ENCODE measurements at places on chromosomes 2 and 18.

DNA sequence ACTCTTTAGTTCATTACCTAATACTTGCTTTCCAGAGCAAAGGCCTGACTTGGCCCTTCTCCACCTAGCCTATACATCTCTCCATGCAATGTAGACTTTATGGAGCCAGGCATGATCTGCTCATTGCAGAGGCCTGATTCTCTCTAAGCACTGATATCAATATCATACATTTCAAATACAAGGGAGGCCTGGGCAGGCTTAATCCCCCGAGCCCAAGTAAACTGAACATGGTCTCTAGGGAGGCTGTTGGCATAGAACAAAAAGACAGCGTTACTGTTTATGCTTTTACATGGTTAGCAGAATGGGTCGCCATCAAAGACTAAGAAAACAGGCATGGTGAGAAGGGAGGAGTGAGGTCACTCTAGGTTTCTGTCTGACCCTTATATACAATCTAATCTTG lies 695.1 kb downstream of the ZEB2 start:
- no peak for DNase-seq

DNA sequence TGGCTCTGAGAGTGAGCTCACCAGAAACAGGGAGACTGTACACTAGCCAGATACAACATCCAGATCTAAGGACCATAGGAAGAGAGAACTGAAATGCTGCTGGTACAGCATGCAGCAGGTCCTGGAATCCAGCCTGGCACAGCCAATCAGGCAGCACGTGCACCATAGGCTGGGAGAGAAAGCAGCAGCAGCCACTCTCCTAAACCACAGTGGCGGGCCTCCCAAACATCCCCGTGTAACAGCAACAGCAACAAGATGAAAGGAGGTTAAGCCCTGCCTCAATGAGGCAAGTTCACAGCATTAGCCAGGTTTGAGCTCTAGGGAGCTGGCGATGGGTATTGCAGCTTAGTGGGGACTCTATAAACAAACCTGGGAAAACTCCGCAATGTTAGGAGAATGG lies 192.0 kb downstream of the EPHA4 start:
- DNase-seq: no peak

DNA sequence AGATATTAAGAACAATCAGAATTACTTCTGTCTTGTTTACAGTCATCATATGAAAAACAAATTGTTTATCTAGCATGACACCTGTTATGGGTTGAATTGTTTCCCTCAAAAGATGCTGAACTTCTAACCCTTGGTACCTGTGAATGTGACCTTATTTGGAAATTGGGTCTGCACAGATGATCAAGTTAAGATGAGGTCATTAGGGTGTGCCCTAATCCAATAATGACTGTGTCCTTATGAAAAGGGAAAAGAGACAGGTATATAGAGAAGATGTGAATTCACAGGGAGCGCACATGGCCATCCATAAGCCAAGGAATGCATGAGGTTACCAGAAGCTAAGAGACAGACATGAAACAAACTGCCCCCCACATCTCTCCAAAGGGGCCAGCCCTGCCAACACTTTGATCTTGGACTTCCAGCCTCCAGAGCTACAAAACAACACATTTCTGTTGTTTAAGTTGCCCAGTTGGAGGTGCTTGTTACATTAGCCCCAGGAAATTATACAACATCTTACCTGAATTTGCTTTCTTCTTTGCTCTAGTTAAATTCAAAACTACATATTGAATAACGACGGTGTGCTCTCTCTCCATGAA lies 2.3 kb upstream of the HPCAL1 start:
- no peak for DNase-seq

DNA sequence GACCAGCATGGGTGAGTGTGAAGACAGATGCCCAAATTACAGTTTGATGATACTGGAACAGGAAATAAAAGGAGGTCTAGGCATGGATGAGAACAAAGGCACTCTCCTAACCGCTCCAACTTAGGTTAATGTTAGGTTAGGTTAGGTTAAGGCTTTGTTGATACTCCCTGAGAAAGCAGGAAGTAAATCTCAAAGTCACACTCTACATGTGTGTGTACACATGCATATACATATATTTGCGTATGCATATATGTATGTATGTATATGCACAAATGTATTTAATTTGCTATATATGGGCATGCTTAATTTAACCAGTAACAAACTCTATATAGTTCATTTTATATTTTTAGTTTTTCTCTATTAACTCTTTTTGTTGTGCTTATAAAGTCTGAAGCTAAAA lies 139.3 kb downstream of the UPP2 start:
- DNase-seq: no peak

GRCh38 chr2:216690853-216691741 lies 4.3 kb downstream of the IGFBP5 start:
- DNase-seq: no peak

- DNase-seq: no peak
Measured at GRCh38 chr18:24342347-24342746, 55.3 kb downstream of the OSBPL1A start.

DNA sequence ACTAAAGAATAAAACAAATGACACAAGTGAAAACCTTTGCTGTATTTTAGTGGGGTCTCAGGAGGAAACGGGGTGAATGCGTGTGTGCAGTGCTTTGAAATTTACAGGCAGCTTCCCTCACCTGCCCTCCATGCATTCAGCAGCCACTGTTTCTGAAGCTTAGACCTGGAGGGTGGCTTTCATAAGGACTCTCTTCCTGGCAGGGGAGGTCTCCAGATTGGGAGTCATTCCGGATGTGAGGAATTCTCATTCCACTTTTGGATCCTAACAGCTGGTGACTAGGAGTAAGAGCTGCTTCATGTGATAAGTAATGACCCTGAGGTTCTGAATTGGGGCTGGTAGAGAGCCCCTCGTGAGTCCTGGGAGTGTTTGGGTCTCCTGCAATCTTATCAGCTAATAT lies 192.5 kb downstream of the SH3BP4 start:
- no peak for DNase-seq

DNA sequence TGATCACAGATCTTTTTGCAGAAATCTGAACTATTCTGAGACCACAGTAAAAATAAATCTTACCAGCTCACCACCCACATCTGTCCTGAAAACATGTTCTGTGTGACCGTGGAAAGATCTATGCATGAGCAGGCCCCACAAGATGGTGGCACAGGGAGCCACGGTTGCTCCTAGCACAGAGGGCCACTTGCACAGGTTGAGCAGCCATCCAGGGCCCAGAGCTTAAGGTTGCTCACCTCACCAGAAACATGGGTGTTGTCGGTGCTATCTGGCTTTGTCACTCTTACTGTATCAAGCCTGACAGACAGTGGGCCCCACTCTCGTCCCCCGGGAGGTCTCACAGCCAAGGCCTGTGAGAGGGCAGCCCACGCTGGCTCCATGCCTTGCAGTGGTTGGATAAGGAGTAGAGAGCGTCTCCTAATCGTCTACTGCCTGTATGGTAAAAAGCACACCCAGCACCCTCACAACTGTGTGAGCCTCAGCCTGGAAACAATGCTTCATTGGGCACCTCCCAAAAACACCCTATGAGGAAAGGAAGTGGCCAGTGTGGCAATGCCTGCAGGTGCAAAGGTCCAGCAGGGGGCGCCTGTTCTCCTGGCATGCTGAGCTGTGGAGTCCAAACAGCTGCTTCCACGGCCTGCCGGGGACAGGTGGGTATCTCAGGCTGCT lies 19.6 kb downstream of the TUBB6 start:
- peak; percentile 27 for DNase-seq

DNA sequence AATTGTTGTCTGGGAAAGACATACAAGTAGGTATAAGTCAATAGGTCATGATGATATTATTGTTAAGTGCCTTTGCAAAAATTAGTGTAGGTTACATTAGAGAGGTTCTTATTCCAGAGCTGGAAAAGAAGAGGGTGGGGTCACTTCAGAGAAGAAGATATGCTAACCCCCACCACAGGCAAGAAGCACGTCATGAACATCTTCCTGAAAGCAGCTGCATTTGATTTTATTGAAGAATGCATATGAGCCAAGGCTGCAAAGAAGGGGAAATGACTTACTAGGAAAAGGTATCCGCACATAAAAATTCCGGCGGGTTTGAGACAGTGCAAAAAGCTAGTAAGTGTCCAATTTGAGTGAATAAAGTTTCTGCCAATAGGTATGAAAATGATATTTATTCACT lies 195.3 kb upstream of the CDH2 start:
- DNase-seq: no peak

DNA sequence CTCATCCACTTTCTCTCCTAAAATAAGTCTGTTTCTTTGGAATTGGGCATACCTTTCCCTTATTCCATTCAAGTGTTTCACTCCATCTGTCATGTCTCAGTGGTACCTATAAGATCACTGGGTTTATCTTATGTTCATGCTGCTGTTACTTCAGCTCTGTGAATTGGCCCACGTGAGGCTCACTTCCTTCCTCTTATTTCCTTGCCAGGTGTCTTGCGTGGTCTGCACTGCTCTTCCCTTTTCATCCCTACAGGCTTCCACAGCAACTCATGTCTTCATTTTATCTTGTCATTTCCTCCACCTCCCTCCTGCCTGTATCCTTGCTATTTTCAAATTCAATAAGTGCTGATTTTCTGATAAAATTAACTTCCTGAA lies 159.1 kb upstream of the ALPP start:
- DNase-seq: no peak

- DNase-seq: peak; percentile 27
Measured at GRCh38 chr2:227460070-227460485, 11.9 kb upstream of the AGFG1 start.

GRCh38 chr2:150485114-150485870 lies 2.2 kb downstream of the RND3 start:
- DNase-seq: no peak

DNA sequence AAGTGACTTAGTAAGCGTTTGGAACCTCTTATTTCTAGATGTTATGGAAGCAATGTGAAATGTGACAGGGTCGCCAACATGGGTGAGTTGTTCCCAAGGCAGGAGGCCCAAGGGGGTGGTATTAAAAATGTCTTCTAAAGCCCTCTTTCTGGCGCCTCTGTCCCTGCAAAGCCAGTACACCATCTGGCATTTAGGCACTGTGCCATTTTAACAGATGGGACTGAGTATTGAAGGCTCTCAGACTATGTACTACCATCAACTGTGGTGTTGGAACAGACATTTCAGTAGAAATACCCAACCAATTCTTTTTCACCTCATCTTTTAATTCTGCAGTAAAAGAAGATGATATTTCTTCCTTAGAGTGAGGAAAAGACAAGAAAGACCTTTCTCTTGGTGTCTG lies 384.5 kb upstream of the MMADHC start:
- no peak for DNase-seq

GRCh38 chr2:196607073-196607472 lies 32.4 kb upstream of the CCDC150 start:
- no peak for DNase-seq

GRCh38 chr2:206562375-206562774 lies 79.9 kb upstream of the FAM237A start:
- no peak for DNase-seq

DNA sequence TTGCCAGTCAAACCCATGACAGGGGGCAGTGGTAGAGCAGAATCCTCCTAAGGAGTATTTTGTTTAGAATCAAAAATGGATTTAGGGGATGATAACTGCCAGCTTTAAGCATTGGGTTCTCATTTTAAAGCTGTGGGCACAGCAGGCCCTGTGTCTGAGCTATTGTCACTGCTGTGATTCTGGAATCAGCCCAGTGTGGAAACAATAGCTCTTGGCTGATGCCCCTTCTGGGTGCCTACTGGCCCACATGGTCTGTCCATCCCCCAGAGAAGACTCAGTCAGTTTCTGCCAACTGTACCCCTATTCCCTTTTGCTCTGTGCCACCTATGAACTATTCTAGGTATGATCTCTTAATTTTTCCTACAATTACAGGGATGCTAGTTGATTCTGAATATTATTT lies 91.7 kb upstream of the LRRTM1 start:
- no peak for DNase-seq
